Stimulated activated CD8-positive, alpha-beta memory T cell treated with anti-CD3 and anti-CD28 coated beads, Interleukin-15, amount 100 ng/mL, for 24 hours (primary cell): ENCODE measurements at places on chromosomes 5 and 9.

DNA sequence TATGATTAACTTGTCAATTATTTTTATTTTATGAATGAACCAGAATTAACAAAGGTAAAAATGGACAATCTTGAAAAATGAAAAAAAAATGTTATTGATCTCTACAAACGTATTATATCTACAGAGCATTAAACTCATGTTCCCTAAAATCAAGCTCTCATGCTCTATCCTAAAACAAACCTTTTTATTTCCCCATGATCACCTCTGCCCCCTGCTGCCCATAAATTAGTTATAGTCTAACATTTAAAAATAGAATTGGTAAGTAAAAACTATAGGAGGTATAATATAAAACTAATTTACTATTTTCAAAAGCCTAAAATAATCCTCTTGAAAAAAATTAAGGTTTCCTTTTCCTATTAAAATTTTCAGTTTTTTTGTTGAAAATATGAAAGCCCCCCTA lies 168.0 kb upstream of the POU5F2 start:
- DNase-seq: no peak

DNA sequence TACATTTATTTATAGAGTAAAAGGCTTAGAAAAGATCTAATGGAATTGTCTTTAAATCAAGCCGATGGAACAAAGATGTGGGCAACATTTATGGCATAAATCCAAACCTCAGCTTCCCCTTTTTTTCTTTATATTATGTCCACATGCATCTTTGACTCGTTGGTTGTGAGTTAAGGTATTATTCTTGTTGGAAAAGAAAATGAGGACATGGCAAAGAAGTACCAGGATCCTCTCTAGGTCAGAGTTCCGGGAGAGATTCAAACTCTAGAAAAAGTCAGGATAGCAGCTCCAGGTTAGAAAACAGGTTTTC lies 508 bp upstream of the NME5 start:
- no peak for DNase-seq

DNA sequence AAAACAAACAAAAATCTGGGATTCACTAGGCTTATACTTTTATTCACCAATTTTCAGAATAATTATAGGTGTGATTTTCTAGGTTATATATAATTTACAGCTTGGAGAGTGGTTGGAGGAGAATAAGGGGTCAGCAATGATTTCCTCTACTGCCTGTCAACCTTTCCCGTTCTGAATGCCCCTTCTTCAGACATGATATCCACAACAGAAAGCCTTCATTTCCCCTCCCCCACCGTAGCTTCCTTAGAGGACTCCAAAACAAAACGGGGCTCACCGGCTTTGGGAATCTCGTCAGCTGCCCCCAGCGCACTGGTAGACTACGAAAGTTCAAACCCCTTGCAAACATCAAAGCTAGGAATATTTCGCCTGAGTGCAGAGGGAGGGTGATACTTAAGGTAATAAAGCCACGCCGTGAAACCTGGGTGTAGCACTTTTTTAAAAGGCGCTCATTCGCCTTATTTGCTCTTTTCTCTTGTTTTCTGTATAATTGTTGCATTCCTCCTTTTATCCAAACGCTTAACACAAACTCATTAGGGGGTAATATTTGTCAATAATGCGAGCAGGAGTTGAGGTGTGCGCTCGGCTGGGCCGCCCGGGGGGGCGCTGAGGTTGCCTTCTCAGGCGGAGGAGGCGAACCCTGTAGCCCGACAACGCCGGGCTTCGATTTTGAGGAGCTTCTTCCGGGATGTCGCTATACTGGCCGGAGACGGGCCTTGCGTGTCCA lies 2.4 kb downstream of the OTP start:
- no peak for DNase-seq

DNA sequence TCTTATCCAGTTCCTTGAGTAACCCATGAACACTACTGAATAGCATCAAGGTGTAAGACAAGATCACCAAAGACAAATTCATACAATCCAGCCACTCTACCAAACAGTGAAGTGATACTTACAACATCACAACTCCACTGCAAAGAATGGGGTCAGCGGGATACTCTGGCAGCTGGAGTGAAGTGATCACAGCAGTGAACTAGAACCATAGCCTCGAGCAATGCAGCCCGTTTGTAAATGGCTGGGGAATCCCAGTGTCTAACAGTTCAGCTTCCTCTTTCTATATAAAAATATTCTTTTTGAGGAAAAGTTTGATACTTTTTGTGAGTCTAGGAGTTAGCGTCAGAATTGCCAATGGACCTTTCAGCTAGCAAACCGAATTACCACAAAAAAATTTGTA lies 515.2 kb downstream of the ZNF608 start:
- DNase-seq: no peak

- no peak for DNase-seq
Observed at GRCh38 chr9:104074876-104075275, 19.2 kb upstream of the SMC2 start.

DNA sequence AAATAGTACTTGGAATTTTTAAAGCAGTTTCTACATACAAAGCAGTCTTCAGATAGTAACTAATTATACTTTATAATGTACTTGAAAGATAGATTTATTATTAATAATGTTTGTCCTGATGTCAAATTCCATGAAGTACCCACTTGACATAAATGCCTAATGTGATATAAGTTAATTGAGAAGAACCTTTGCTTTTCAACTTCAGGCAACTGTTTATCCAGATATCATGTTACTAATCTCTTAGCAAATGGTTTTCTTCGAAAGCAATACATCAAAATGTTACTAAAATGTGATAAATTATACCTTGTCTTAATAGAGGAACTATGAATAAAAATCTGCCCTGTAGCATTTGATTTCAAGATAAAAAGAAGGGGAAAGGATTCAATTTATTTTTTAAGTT lies 146.8 kb upstream of the FBXL17 start:
- no peak for DNase-seq

DNA sequence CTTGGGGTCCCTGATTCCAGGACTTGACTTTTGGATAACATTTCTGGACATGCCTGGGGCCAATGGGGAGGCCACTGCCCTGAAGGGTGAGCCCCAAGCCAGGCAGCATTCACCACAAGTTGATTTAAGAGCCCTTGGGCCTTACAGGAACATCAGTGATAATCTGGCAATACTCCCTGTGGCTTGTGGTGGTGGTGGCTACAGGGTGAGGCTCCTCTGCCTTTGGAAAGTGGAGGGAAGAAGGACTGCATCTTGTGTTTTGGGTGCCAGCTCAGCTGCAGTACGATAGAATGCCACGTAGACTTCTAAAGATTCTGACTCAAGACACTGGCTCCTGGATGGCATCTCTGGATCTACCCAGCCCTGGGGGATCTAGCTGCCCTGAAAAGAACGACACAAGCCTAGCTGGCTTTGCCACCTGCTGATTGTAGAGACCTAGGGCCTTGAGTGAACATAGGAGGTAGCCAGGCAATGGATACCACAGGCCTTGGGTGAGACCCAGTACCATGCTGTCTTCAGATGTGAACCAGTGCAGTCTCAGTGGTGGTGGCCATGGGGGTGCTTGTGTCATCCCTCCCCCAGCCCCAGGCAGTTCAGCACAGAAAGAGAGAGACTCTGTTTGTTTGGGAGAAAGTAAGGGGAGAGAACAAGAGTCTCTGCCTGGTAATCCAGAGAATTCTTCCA lies 79.0 kb upstream of the DAP start:
- no peak for DNase-seq

GRCh38 chr9:109599131-109599530 lies 101.0 kb upstream of the PTPN3 start:
- DNase-seq: no peak

DNA sequence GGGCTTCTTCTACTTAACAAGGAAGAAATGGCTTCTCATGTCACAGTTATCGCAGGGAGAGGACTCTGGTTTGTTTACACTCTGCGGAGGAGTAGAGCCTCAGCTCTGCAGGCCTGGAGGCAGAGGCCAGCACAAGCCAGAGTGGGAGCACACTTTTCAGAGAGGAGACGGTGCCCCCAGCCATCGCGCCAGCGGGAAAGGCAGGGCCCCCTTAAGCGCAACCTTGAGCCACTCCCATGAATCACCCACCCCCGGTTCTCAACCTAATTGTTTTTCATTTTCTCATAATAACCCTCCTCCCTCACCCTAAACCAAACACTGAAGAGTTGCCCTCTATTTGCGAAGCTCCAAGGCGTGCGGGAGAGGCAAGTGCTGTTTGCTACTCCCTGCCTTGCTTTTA lies 208.4 kb upstream of the TBCA start:
- DNase-seq: no peak

DNA sequence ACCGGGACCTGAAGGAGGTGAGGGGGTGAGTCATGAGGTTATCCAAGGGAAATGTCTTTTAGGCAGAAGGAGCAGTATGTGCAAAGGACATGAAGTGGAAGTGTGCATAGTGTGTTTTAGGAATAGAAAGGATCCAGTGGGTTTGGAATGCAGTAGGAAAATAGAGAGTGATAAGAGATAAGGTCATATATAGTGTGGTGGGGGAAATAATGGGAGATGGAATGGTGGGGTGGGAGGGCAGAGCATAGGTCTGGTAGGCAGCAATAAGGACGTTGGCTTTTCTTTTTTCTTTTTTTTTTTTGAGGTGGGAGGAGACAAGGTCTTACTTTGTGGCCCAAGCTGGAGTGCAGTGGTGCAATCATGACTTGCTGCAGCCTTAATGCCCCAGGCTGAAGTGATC lies 17.8 kb downstream of the SNX24 start:
- DNase-seq: no peak

DNA sequence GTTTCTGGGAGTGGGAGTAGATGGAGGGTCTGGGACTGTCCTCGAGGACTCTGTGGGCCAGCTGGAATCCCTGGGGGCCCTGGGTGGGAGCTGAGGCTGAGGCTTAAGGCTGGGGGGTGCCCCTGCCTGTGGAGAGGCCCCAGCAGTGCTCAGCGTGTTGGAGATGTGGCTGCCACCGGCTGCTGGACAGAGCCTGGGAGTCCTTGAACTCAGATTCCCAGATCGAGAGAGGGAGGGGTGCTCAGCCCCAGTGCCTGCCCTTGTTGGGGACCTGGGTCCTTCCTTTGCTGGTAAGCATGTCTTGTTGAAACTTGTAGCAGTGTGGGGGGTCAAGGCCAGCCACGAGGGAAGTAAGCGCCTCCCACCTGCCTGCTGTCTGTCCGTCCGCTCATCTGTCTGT lies 10.7 kb downstream of the RXRA start:
- no peak for DNase-seq

DNA sequence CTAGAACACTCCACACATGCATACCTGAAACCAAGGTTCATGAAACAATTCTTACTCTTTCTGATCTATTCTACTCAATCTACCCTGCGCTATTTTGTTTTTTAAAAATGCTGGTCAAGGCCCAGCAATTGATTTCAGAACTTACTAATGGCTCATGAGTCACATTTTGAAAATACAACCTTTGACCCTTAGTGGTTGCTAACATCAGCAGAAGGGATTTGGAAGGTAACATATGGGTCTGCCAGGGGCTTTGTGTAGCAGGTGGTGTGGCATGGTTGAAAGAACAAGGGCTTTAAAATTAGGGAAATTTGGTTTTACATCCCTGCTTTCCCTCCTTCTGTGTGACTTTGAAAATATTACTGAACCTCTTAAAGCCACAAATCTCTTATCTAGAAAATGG lies 101.4 kb downstream of the ATG10 start:
- DNase-seq: no peak

- no peak for DNase-seq
Observed at GRCh38 chr9:72454871-72455491, 66.4 kb upstream of the TMC1 start.

DNA sequence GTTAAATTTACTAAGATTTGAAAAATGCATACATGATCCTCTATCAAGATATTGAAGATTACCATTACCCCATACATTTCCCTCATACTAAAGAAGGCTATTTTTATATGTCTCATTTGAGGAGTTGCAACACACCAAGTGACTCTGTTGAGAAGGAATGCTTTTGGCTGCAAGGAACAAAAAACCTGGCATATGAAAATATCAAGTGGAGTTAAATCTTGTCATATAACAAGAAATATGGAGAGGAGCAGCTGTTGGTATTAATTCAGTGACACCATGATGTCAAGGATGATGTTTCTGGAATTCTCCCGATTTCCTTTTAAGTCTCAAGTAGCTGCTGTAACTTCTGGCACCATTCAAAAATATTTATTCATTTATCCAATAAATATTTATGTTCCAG lies 193.8 kb downstream of the CSNK1G3 start:
- DNase-seq: no peak

GRCh38 chr5:73796164-73797131 lies 170.5 kb downstream of the ARHGEF28 start:
- no peak for DNase-seq

- DNase-seq: no peak
Observed at GRCh38 chr5:148790545-148791333, 35.7 kb upstream of the ADRB2 start.

- no peak for DNase-seq
Observed at GRCh38 chr5:179839328-179840256, 18.9 kb downstream of the SQSTM1 start.

DNA sequence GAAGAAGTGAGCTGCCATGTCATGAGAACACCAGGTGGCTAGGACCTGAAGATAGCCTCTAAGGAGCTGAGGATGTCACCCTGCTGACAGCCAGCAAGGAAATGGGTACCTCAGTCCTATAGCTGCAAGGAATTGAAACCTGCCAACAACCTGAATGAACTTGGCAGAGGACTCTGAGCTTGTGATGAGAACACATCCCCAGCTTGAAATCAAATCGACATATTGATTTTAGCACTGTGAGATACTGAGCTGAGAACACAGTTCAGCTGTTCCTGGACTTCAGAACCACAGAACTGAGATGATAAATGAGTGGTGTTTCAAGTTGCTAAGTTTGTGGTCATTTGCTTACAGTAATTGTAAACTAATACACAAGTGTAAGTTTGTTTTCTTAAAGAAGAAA lies 5.5 kb upstream of the RASEF start:
- DNase-seq: no peak

DNA sequence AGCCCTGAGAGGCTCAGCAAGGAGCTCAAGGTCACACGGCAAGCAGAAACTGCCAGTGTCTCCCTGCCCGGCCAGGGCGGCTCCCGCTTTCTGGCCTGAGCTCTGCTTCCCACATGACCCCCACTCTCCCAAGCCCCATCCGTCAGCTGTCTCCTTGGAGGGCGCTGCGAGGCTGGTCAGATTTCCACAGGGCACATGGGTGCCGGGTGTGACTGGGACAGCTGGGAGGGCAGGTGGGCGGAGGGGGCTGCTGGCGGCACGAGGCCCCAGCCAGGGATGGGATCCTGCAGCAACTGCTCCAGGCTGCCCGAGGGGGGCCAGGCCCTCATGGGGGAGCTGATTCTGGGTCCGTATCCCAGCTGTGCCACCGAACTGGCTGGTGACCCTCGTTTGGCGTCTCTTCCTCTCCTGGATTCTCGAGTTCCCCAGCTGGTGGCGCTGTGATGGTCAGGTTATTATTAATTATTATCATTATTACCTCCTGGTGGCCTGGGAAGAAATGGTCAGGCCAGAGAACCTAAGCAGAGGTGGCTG lies 12.9 kb upstream of the WDR38 start:
- no peak for DNase-seq

- DNase-seq: no peak
Observed at GRCh38 chr5:173764332-173765028, 123.7 kb upstream of the CPEB4 start.

- no peak for DNase-seq
Observed at GRCh38 chr9:25850803-25851202, 172.6 kb upstream of the TUSC1 start.

GRCh38 chr9:34547960-34548611 lies 25.3 kb upstream of the ENHO start:
- DNase-seq: no peak

- no peak for DNase-seq
Observed at GRCh38 chr5:8864053-8864452, 681.8 kb downstream of the SEMA5A start.
